ENCODE measurements at places on chromosomes 5 and 9.

GRCh38 chr9:29751226-29751625 lies 2177.9 kb upstream of the C9orf72 start:
- no peak for DNase-seq

- no peak for DNase-seq
These were observed 1.6 kb downstream of the WWC1 start for GRCh38 chr5:168292786-168293696.

- no peak for DNase-seq
These were observed 380.0 kb downstream of the ANXA1 start for GRCh38 chr9:73531658-73532057.

DNA sequence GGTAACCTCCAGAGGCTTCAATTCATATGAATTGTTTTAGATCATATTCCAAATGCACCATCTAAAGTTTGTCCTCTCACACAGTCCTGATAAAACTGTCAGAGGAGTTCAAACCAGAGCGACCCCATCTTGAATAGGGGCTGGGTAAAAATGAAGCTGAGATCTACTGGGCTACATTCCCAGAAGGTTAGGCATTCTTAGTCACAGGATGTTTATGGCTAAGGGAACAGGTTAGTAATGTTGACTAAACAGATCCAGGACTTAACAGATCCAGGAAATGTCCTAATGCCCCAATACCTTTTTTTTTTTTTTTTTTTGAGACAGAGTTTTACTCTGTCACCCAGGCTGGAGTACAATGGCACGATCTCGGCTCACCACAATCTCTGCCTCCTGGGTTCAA lies 192.6 kb upstream of the PRDM9 start:
- no peak for DNase-seq

DNA sequence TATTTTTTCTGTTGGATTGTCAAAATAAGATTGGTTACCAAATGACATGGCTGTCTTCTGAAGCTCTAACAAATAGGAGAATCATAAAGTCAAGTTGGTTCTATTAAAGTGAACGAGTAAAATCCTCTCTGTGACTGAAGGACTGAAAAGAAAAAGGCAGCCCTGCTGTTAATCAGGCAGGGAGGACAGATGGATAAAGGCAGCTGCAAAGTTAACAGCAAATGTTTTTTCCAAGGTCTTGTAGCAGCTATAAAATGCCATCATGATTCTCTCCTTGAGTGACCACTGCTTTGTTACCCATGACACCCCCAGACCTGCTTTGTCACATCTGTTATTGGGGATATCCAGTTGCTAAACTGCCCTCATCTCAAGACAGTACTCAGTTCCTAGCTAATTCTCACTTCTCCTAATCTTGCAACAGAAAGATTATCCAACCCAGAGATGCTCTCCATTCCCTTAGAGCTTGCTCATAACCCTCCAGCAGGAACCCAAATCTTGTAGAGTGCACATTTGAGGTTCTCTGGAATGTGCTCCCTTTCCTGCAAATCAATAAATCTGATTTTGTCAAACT lies 89.7 kb upstream of the PARP8 start:
- DNase-seq = no peak

GRCh38 chr5:52754051-52754450 lies 33.7 kb upstream of the ITGA1 start:
- DNase-seq = no peak

DNA sequence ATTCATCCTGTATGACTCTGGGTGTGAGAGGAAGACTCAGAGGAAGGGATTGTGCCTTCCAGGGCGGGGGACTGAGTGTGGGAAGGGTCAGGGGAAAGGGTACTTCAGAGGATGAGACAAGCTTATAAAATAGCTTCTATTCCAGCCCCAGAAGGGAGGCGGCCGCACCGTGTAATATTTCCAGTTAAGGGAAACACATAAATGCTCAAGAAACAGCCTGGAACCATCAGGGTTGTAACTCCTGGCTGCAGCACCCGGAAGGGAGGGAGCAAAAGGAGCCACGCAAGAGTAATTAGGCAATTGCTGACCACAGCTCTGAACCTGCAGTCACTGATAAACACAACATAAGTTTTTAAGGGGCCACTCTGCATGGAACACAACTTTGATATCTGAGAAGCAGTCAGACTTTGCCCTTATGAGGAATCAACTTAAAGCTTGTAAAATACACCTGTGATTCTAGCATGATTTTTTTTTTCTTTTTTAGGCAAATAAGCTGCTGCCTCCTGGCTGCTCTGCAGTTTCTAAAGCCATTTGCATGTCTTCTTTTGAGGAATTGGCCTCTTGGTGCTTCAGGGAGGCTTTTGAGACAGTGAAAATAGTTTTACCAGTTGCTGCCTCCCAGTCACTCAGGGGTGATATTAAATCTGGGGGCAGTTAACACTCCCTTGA lies 382.7 kb downstream of the ENC1 start:
- no peak for DNase-seq

DNA sequence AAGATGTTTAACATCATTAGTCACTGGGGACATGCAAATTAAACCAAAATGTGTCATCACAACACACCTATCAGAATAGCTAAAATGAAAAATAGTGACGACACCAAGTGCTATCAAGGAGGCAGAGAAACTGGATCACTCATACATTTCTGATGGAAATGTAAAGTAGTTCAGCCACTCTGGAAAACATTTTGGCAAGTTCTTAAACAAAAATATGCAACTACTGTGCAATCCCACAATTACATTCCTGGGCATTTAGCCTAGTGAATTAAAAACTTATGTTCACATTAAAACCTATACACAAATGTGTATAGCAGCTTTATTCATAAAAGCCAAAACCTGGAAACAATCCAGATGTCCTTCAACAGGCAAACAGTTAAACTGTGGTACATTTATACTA lies 53.1 kb downstream of the SVEP1 start:
- peak; percentile 75 for DNase-seq

GRCh38 chr5:94853120-94853519 lies 234.7 kb downstream of the SLF1 start:
- DNase-seq = no peak

DNA sequence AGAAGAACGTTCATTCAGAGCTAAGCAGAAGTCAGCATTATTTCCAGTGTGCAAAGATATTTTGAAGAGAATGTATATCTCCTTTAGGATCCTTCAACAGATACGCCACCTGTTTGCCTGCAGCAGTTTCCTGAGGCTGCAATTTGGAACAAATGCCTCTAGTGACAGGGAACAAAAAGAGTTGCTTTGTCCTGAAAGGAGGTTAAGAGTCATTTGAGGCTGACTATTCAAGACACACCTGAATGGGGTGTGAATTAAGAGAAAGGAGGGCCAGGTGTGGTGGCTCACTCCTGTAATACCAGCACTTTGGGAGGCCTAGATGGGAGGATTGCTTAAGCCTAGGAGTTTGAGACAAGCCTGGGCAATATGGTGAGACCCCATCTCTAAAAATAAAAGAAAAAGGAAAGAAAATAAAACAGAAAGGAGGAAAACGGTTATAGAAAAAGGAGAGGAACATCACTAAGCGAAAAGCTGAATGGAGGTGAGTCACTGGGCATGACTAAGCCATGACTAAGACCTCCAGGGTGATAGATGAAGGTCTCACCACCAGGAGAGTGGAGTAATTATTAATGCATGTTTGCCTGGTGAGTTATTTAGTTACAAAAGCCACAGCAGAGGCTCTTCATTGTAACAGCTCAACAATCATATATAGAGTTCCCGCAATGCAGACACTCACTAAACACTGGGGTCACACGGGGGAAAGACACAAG lies 255.2 kb upstream of the TNC start:
- peak; percentile 80 for DNase-seq

- no peak for DNase-seq
These were observed 132.9 kb downstream of the RNF180 start for GRCh38 chr5:64298586-64298985.

- DNase-seq = no peak
These were observed 116.4 kb downstream of the GADD45G start for GRCh38 chr9:89721176-89721700.

DNA sequence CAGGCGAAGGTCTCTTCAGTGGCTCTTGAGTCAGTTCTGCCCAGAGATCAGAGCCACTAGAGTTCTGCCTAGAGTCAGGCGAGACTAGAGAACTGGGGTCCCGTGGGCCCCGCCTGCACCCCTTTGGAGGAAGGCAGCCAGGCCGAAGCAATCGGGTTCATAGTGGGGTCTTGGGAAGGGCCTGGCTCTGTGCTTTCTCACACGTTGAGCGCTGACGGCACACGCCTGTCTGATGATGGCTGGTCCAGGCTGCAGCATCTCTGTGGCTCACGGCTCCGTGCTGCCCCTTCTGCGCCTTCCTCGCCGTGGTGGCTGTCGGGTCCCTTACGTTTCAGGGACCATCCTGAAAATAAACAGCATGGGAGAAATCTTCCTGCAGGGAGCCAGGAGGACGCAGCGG lies 78.3 kb upstream of the RNU6ATAC start:
- DNase-seq = no peak

DNA sequence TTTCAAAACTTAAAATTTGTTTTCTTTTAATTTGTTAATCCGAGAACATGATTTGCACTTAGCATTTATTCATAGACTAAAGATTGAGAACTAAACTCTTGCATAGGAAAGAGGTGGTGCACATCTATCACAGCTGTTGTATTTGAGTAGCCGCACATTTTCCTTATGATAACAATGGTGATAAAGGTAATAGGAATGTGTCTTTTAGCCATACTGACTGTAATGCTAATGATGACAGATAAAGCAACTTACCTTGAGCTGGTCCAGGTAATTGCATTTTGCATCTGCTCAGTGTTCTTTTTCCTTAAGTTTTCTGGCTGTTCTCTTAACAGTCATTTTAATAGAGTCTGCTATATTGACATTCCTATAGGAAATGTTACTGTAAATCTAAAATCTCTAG lies 19.0 kb downstream of the PHAX start:
- no peak for DNase-seq

DNA sequence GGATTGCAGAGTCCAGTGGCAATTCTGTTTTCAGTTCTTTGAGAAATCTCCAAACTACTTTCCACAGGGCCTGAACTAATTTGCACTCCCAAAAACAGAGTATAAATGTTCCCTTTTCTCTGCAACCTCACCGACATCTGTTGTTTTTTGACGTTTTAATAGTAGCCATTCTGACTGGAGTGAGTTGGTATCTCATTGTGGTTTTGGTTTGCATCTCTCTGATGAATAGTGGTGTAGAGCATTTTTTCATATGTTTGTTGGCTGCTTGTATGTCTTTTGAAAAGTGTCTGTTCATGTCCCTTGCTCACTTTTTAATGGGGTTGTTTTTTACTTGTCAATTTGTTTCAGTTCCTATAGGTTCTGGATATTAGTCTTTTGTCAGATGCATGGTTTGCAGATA lies 72.6 kb downstream of the PALM2AKAP2 start:
- DNase-seq = no peak

GRCh38 chr9:123365881-123366528 lies 10.0 kb downstream of the CRB2 start:
- no peak for DNase-seq

- no peak for DNase-seq
These were observed 290.8 kb downstream of the MSX2 start for GRCh38 chr5:175015028-175015685.

- no peak for DNase-seq
These were observed 50.2 kb upstream of the NR3C1 start for GRCh38 chr5:143453720-143454119.

DNA sequence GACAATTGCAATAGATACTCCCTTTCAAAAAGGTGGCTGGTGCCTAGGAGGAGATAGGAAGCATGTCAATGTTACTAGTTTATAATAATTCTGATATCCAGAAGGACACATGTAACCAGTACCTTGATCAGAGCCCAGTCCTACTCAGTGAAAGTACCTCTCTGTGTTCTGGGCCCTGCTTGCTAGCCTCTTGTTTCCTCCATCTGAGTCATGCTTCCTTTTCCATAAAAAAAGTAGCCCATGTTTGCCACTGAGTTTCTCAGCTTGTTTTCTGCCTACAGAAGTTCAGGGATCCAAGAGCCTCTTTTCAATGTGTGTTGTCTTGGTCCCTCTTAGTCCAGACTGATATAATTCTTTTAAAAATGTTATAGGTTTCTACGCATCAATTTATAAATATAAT lies 149.0 kb downstream of the SSBP2 start:
- DNase-seq = no peak

DNA sequence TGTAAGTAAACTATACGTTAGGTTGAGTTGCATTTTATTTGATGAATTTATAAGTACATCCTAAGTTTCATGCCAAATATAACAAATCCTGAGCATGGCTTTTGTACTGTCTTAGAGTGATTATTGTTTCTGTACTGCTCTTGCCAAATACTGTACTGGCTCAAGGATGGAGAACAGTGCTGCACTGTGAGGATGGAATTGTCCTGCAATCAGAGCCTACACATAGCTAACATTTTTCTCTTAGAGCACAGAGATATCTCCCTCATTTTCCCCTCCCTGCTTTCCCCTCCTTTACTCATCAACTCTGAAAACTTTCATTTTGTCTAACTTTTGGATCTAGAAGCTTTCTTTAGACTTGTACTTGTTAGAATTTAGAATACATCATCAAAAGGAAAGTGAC lies 28.3 kb downstream of the LRRC70 start:
- no peak for DNase-seq

DNA sequence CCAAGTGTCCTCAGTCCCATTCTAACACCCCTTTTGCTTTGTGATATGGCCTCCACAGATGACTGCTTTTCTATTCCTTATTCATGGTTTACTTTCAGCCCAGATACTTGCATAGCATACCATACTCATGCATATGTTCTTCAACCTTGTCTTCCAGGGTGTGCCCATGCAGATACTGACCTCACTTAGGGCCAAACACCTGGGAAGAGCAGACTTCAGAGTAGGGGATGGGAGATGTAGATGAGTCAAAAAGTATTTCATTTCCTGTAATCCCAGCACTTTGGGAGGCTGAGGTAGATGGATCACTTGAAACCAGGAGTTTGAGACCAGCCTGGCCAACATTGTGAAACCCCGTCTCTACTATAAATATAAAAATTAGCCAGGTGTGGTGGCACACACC lies 58.3 kb downstream of the NRG2 start:
- DNase-seq = no peak

DNA sequence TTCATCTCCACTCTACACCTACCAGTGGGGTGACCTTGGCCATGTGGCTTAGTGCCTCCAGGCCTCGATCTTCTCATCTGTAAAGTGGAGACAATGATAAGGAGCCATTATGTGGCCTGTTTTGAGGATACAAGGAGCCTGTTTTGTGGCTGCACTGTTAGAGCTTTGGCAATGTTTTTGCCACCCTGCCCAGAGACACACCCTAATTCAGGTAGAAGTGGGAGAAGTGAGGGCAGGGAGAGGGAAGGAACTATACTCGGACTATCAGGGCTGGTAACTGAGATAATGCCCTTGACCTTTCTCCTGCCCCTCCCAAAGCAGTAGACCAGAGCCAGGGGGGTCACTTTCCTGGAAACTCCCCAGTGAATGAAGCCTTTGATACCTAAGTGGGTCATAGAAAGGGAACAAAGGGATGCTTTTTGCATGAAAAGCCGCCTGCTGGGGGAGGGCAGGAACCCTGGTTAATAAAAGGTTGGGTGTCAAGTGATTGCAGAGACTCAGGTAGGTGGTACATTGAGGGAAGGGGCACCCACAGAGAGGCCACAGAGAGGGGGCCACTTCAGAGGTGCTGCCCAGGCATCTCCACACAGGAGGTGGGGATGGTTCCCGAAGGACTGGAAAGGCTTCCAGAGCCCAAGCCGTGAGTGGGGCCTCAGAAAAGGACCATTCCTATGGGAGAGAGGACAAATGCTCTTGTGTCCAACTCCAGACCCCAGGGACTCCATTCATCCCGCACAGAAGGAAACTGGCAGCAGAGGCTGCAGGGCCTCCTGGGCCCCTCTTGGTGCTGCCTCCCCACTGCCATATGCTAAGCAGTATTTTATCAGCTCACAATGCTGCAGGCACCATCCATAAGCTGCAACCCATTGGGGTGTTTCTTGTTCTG lies 42.3 kb upstream of the VDAC1 start:
- DNase-seq = no peak

Data from AG09309 (cell line).